ENCODE measurements at places on chromosomes 2 and 18.
A peak's percentile ranks its signal among the peaks of the same experiment; 100 is the strongest.

- no peak for DNase-seq
Measured at GRCh38 chr2:126846241-126846640, 52.4 kb upstream of the TEX51 start.

DNA sequence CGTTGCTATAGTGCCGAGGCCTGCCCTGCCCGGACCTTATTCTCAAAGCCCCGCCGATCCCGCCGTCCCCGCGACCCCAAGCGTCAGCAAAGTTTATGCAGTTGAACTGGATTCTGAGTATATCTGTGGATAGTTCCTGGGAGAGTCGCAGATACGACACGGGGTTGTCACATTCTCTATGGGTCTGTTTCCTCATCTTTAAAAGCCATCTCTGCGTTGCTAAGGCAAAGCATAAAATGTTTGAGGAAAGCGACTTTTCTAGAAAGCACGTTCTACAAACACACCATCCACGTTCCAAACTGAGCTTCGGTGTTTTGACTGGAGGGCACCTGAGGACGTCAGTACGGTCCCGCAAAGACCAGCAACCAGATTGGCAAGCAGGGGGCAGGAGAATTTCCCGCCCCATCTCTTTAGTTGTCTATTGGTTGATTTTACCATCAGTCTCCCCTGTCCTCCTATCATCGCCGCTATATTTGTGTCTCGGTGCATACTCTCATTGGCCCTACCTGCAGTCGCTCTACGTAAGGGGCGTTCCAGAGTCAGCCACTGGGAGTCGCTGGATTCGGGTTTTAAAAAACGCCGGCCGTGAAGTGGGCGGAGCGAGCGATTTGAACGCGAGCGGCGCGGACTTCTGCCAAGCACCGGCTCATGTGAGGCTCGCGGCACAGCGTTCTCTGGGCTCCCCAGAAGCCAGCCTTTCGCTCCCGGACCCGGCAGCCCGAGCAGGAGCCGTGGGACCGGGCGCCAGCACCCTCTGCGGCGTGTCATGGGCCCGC, at the start of gene CENPA:
TSS of gene CENPA (plus strand) at position 626 of the 776 bp plus-strand sequence. CDS start at position 767, 141 bp downstream.
- DNase-seq, result peak; percentile 100

GRCh38 chr2:218046238-218046637, 22.8 kb upstream of the RUFY4 start:
- no peak for DNase-seq

DNA sequence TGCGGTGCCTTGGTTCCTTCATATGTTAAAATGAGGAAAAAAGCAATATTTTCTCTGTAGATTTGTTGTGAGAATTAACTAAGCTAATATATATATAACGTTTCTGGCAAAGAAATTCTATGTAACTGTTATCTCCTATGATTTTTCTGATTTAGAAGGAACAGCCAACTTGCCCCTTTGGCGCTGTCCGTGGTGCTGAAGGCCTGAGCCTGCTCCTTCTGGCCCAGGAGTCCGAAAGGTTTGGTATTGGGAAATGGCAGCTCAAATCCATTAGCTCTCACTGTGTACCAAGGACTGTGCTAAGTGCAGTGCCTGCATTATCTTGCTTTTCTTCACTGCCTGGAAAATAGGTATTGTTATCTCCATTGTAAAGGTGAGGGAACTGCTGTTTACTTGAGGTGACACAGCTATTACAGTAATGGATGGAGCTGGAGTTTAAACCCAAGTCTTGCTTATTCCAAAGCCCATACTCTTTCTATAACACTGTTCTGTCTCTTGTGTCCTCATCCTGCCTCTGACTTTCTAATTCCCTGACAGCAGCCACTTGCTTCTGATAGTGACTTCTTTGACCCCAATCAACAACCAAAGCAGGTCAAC, 52.2 kb downstream of the C1QL2 start:
- DNase-seq, result peak; percentile 56

GRCh38 chr2:436205-436604, 148.3 kb upstream of the ALKAL2 start:
- no peak for DNase-seq

- DNase-seq, result no peak
Measured at GRCh38 chr2:24886126-24886501, 33.9 kb downstream of the ADCY3 start.

DNA sequence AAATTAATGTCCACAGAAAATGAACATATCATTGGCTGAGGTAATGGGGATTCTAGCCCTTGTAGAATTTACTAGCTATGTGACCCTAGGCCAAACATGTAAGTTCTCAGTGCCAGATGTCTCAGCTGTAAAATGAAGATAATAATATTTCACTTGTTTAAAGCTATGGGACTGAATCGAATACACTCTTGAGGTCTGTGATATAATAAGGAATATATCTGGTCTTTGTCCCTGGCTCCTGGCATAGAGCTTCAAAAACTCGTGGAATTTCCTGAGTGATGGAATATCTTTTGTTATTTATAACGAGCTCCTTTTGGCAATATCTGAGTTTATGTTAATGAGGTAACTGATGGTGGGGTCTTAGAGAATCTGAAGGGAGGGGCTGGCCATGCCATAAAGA, 201.4 kb upstream of the CYP26B1 start:
- DNase-seq, result no peak

- no peak for DNase-seq
Measured at GRCh38 chr18:6052449-6052913, 157.2 kb upstream of the TMEM200C start.

DNA sequence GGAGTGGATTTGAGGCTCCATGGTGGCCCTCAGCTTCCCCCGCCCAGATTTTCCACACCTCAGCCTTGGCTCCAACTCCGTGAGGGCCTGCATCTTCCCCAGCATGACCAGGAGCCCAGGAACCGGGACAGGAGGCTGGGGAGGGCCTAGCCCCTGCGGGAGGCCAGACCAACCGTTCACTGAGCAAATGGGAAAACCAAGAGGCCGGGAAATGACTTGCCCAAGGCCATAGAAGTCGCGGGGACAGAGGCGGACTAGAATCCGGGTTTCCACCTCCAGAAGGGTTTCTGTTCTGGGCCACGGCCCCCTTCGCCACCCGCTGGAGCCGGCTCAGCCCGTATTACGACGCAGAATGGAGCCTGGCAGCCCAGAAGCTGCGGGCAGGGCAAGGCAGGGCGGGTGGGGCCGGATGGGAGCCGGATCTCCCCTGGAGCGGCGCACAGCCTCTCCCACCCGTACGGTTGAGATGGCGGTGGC, 7.9 kb upstream of the CRYBA2 start:
- DNase-seq, result no peak

DNA sequence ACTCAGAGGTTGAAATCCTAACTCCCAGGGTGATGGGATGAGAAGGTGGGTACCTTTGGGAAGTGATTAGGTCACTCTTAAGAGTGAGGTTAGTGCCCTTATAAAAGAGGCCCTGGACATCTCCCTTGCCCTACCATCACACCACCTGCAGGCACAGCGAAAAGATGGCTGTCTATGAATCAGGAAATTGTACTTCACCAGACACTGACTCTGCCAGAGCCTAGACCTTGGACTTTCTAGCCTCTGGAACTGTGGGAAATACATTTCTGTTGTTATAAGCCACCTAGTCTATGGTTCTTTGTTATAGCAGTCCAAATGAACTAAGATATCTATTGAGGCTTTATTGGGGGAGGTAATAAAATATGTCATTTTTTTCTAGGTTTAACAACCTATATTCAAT, 203.6 kb downstream of the SLC8A1 start:
- DNase-seq, result no peak
